ENCODE measurements at places on chromosomes 11 and 22.

GRCh38 chr11:69804769-69805508, 14.3 kb downstream of the FGF3 start:
- no peak for DNase-seq

DNA sequence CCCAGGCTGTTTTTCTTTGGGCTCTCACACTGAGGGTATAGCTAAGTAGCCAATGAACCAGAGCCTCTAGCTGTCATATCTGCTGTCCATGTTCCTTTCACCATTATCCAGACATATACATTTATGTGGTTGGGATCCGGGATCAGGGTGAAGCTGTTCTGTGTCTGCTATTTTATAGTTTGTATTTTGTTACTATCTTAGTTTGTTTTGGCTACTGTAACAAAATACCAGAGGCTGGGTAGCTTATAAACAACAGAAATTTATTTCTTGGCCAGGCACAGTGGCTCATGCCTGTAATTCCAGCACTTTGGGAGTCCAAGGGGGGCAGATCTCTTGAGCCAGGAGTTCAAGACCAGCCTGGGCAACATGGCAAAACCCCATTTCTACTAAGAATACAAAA, 40.5 kb upstream of the CABP7 start:
- DNase-seq: no peak

- no peak for DNase-seq
Measured at GRCh38 chr11:57356268-57356667, 18.1 kb downstream of the P2RX3 start.

DNA sequence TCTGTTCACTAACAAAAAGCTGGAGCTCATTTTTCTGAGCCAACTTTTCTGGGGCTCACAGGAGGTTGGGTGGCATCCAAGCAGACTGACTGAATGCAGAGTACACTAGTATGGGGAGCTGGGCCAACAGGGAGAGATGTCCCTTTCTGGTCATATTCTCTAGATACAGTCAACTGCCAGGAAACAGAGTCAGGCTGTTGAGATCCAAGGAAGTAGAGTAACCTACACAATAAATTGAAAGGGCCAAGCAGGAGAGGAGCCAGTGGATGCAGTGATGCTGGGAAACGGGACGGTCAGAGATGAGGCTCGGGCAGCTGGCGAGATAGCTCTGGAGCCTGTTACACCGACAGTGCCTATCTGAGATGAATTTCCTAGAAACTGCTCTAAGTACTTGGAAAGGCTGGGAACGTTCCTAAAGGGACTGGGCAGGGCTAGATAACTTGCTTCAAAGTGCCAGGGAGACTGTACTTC, 71.1 kb downstream of the LARGE2 start:
- no peak for DNase-seq

- no peak for DNase-seq
Measured at GRCh38 chr11:61037441-61038093, 64.7 kb upstream of the CD5 start.

- DNase-seq: no peak
Measured at GRCh38 chr11:27658535-27659236, 41.6 kb downstream of the BDNF start.

- no peak for DNase-seq
Measured at GRCh38 chr11:4921796-4922195, 2.3 kb downstream of the OR51G1 start.

GRCh38 chr11:17703951-17704350, 15.4 kb upstream of the MYOD1 start:
- DNase-seq: no peak

DNA sequence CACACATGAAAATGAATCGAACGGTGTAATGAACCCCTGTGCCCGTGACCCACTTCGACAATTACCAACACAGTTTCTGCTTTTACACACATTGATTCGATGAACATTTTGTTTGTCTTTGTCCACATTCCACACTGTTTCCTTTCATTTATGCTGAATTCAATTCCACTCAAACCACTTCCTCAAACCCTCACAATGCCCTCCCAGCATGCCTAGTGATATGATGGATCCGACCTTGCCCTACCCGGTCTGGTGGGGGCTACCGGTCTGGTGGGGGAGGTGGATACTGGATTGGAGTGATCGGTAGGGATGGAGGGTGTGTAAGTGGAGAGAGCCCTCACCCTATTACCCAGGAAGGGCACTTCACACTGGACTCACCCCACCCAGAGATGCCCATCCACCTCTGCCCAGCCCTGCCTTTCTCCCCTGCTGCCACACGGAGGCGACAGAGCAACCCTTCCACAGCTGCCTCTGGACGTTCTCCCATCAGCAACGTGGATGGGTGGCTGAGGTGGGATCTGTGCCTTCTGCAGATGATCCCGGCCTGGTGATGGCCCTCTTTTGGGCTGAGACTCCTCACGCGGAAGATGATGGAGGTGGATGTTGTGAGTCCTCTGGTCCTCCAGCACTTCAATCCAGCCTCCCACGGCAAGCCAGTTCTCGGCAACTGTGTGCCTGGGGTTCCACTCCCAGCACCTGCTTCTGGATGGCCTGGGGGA, 33.0 kb upstream of the P2RY2 start:
- peak; percentile 12 for DNase-seq

GRCh38 chr11:94602430-94603372, 35.5 kb downstream of the PIWIL4 start:
- DNase-seq: no peak

DNA sequence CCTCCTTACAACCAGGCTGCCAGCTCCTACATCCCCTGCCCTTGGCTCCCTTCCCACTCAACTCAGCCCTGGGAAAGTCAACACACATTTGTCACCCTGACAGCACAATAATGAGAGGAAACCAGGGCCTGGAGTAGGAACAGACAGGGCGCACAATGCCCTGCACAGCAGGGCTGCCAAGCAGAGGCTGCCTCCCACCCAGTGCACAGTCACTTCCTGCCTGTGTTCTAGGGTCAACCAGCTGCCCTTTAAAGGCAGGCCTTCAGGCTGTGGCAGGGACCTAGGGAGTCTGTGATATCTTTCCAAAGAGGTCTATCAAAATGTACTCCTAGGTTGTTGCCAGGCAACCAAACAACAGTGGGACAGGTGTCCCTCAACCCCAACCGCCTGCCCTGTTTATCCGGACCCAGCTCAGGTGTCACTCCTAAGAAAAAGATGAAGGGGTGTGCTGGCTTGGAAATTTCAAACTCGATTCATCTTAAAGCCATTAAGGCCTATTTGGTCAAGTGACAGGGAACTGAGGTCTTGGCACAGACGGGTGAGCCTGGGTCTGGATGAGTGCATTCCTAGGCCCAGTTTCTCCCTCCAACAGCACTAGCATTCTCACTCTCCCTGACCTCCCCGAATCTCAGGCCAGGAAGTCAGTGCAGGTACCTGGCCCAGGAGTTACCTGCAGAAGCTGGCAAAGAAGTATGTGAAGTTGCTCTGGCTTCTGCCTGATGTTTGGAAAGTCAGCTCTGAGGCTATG, 110.3 kb upstream of the PITPNB start:
- no peak for DNase-seq

- DNase-seq: peak; percentile 66
Measured at GRCh38 chr22:26642465-26643417, 14.6 kb upstream of the MIAT start.

DNA sequence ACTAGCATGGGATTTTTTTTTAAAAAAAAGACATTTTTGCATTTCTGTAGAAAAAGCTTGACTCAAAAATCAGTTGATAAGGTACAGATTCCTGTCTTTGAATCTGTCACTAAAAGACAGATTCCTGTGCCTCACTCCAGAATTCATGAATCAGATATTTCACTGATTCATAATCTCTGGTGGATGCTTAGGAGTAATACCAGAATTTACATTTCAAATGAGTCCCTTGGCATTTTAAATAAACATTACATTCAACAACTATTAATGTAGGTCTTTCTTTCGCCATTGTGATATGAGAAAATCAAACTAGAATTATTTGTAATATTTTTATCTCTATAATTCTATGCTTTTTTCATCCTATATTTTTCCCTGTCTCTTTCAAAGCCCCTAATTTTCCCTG, 128.3 kb downstream of the APIP start:
- DNase-seq: no peak

DNA sequence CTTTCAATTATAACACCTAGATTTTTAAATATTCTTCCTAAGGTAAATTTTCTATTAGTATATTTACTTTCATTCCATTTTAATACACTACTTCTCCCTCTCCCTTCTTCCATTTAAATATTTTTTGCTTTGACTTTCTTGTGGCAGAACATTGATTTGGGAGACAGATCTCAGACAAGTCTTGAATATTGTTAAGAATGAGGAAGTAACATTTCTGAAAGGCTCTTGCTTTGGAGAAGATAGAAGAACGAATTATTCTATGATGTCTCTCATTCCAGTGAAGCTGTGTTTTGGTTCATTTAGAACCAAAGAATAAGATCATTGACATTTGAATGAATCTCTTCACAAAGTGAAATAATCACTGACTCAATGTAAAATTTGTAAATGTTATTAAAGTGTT, 2.4 kb downstream of the IPO7 start:
- DNase-seq: no peak

GRCh38 chr22:39960791-39961746, 872 bp downstream of the TMA7B start:
- DNase-seq: peak; percentile 39

DNA sequence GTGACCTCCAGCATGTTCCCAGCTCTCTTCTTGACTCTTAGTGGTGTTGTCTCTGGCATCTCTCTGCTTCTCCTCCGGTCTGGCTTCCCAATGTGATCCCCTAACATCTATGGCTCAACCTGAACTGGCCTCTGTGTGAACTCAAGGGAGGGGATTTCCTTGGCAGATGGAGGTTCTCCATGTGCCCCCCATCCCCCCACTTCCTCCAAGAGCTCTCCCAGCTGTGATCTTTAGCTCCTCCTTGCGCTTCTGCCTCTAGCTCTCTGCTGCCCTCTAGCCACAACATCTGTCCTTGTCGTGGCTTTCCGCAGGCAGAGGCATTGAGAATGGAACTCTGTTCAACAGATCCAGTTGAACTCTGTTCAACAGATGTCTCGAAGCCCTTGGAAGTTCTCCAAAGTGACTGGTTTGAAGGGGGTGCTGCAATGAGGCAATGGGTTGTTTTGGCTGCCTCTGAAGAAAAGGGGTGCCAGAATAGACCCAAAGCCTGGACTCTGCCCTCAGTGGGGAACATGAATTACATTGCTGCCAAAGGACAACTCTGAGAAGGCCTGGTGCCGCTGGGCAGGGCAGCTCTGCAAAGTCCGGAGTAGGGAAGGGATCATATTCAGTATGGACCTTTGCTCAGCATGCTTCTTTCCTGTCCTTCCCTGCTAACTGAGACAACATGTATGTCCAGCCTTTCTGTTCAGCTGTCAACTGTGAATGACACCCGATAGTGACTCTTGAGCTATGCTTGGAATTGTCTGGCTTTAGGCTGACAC, 61.9 kb downstream of the ADM start:
- DNase-seq: peak; percentile 43

- DNase-seq: no peak
Measured at GRCh38 chr11:133414506-133414905, 117.8 kb downstream of the OPCML start.

GRCh38 chr11:93585758-93586157, 42.6 kb upstream of the SMCO4 start:
- DNase-seq: no peak
